BJ (cell line): ENCODE measurements at places on chromosomes 6 and 20.

DNA sequence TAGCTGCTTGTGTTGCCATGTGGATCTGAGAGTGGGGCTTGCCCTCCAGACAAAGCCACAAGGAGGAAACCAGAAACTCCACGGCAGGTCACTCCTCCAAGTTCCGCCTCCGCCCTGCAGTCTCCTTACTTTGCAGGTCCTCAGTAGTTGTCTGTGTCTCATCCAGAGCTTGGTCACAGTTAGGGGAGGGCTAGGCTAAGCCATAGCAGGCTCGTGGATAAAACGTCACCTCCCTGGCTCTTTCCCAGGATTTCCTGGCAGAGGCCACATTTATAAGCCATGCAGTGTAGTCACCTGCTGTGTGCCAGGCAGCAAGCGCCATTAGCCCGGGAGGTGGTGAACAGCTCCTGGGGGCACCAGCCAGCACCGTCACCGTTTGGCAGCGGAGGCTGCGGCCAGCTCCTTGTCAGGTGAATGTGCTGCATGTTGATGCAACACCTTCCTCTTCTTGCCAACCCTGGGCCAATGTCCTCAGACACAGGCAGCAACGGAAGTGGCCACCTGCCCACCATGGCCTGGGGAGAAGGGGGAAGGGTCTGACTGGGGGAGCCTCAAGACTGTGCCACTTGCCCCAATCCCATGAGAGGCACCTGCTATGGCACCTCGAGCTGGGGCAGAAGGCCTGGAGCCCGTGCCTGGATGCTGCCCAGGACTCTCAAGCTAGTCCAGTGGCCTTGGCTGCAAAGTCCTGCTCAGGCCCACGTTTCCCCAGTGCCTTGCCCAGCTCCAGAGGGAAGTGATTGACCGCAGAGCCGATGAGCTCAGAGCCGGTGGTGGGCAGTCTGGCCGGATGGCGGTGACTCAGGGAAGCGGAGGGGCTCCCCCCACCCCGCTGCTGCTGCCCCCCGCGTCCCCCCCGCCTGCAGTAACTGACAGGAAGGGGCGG, 39.0 kb upstream of the SLCO4A1 start:
- no peak for DNase-seq

DNA sequence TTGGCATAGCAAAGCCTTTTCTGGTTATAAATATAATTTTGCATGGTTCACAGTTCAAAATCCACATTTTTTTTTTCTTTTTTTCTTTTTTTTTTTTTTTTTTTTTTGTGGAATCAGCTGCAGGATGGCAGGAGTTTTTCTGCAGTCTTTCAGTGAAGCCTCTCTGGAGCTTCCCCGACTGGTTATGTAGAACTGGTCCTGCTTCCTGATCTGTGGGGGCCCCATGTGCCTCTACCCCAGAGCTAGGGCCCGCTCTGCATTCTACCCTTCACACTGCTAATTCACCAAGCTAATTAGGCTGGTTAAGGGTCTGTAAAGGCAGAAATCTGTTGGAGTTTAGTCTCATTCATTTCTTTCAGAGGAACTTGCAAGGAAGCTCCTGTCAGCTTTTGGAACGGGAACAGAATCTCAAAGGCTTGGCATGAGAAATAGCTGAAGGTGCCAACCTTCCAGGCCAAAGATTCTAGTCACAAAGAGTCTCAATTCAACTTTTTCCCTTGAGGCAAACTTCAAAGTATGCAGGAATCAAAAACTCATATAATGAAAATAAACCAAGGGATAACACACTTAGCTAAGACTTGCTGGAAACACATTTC, 45.5 kb downstream of the HMGN3 start:
- DNase-seq: no peak

- DNase-seq: no peak
These were observed 46.3 kb downstream of the FAM209B start for GRCh38 chr20:56579301-56579710.

- no peak for DNase-seq
These were observed 210.0 kb downstream of the DLL1 start for GRCh38 chr6:170080828-170081371.

- DNase-seq: no peak
These were observed 88.1 kb downstream of the HMGCLL1 start for GRCh38 chr6:55490871-55491270.

DNA sequence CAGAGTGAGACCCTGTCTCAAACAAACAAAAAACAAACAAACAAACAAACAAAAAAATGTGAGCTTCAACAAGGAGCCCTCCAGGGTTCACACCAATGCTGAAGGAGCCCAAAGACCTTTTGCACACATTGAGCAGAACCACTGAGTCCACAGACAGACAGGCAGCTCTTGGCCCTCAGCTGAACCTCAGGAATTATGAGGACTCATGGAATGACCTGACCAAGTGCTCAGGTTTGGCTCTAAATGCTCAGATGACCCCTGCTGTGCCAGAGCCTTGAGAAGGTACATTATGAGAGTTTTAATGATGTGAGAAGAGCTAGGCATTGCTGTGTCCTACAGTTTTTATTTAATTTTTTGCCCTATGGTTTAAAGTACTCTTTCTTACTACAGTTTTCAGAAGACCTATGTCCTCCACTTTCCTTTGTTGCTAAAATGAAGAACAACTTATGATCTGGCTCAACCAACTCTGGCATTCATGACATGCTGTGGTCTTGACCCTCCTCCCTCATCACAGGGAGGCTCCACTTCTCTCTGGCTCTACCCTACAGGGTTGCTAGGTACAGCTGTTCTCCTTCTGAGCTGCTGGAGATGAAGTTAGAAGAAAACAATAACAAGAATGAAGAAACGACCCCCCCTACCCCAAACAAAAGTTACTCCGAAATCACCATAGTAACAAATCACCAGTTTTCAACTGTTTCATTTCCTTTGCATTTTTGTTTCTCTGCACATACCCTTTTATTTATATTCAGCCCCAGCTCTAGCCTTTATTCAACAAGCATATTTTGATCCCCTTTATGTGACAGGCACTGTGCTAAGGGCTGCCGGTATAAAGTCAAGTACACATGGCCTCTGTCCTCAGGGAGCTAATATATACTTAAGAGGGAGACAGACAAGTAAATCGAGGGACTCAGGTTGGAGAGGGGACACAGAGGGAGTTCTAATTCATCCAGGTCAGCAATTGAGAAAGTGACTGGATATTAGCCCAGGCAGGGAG, 128.7 kb upstream of the TRAF3IP2 start:
- DNase-seq: no peak

GRCh38 chr6:87473419-87473903, 687 bp downstream of the SLC35A1 start:
- DNase-seq: no peak

- DNase-seq: no peak
These were observed 23.8 kb upstream of the TNFAIP3 start for GRCh38 chr6:137843211-137843610.

GRCh38 chr6:40755749-40756452, 168.7 kb upstream of the LRFN2 start:
- DNase-seq: no peak

GRCh38 chr20:41138475-41139226, 1.3 kb downstream of the PLCG1 start:
- no peak for DNase-seq

DNA sequence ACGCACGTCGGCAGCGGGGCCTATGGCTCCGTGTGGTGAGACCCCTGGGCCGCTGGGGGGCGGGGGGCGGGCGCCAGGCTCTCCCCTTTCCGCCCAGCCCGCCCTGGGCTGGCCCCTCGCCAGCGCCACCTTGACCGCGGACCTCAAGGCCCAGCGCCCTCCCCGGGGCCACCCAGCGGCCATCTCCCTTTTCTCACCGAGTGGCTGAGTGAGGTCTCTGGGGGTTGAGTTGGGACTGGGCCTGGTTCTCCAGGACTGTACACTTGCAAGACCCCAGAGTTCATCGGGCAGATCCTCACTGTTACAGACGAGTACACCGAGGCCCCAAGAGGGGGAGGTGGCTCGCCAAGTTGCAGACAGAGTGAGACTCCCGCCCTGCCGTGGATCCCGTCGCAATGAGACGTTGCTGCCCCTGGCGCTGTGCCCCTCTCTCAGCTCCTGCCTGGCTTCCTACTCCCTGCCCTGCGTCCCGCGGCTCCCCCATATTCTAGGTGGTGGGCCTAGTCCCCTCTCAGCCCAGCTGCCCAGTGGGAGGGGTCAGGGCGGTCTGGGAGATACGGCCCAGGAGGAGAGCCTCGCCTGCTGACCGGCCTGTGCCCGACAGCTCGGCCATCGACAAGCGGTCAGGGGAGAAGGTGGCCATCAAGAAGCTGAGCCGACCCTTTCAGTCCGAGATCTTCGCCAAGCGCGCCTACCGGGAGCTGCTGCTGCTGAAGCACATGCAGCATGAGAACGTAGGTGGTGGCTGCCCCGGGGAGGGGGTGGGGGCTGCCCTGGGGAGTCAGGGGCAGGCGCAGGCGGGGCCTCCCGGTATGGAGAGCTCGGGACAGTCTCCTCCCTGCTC, 576 bp downstream of the MAPK13 start:
- no peak for DNase-seq

- DNase-seq: no peak
These were observed 72.8 kb downstream of the TTLL2 start for GRCh38 chr6:167397712-167398111.

DNA sequence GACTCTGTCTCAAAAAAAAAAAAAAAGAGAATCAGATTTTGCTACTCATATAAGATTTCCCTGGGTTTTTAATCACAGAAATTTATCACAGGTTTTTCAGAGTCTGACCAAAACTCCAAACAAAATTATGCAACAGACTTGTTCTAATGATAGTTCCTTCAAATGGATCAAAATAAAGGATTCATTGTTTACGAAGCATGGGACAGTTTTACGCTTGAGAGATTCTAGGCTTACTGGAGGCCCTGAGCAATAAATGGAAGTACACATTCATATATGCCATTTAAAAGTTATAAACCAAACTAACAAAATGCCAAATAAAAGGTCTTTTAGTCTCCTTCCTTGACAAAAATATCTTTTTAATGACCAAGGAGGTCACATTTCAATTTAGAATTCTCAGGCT, 245.1 kb upstream of the KCNQ5 start:
- DNase-seq: no peak

DNA sequence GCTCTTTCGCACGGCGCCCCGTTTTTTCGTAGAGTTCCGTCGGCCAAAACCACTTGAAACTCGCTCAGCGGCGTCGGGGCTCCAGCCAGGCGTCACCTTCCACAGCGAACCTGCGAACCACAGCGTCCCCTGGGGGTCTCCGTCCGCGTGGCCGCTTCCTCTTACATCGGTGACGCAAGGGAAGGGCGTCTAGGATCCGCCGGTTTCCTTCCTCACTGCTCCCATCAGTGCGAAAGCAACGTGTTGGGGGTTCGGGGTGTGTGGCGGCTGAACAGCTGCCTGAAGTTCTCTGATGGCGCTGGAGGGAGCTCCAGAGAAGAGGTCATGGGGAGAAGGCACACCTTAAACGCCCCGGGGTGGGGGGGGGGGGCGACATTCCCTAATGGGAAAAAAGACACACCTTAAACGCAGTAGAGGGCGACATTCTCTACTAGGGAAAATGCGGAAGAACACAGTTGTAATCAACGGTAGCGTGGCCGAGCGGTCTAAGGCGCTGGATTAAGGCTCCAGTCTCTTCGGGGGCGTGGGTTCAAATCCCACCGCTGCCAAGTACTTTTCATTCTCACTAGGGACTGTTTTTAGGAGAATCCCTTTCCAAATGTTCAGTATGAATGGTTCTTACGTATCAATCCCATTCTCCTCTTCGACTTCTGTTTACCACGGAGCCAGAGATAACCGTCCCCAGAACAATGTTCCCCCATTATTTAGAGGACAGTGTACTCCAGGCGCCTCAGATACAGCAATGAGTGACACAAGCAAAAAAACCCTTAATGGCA, 16.4 kb downstream of the ZNF311 start:
- DNase-seq: no peak

DNA sequence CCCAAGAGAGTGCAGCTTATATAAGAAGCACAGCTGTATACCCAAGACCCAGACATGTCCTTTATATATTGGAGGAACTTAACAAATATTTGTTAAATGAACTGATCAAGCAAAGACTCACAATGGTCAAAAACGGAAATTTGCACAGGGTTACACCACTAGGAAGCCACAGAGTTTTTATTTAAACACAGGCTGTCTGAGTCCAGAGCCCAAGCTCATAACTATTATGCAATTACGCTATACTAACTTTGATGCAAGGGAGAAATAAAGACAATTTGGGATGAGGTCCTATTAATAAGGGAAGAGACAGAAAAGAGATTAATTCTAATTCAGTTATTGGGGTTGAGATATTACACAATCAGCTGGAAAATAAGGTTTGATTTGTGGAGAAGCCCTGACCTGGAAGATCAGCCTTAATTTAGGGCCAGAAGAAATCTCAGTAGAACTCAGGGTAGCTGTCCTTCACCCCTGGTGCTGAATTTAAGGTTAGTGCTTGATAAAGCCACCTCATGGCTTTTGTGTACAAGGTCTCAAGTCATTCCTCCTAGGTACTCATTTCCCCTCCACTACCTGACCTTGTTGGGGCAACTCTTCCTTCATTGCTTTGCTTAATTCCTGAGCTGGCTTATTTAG, 10.5 kb upstream of the ZNF334 start:
- no peak for DNase-seq

- DNase-seq: peak; percentile 37
These were observed 108.3 kb upstream of the PHACTR1 start for GRCh38 chr6:12608016-12608860.

- DNase-seq: no peak
These were observed 14.6 kb upstream of the CST3 start for GRCh38 chr20:23652371-23652770.

GRCh38 chr6:160420969-160421556, 72.9 kb downstream of the SLC22A3 start:
- no peak for DNase-seq

GRCh38 chr6:115720900-115721299, 339.8 kb downstream of the FRK start:
- DNase-seq: no peak

DNA sequence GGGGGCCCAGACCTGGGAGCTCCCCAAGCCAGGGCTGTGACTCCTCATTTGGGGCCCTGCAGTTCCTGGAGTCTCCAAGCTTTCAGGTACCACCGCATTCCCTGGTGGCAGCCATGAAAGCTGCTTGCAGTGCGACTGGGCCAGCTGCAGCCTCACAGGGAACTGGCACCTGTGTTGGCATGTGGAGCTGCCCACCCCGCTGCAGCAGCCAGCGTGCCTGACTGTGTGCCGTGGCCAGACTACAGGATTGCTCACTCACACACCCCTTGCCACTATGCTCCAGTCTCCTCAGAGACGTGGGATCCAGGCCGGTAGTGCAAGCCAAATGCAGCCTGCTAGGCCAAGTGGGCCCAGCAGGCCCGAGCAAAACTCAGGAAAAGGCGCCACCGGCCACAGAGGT, 450.7 kb downstream of the COL12A1 start:
- DNase-seq: no peak

GRCh38 chr20:9491324-9491723, 23.1 kb upstream of the LAMP5 start:
- DNase-seq: no peak

GRCh38 chr20:24491041-24491756, 21.8 kb downstream of the SYNDIG1 start:
- no peak for DNase-seq

GRCh38 chr6:72733045-72733444, 111.2 kb downstream of the KCNQ5 start:
- DNase-seq: no peak

GRCh38 chr6:139402876-139403386, 28.5 kb upstream of the CITED2 start:
- peak; percentile 97 for DNase-seq

GRCh38 chr20:37520419-37520955, 563 bp upstream of the NNAT start:
- DNase-seq: no peak
